ENCODE measurements at places on chromosomes 1 and 21.

- no peak for DNase-seq
Measured at GRCh38 chr1:53811414-53811851, 26.7 kb downstream of the NDC1 start.

- DNase-seq, result no peak
Measured at GRCh38 chr1:220274251-220274855, 2.1 kb upstream of the RAB3GAP2 start.

- DNase-seq, result no peak
Measured at GRCh38 chr1:80036690-80037432, 1030.3 kb upstream of the ADGRL4 start.

- no peak for DNase-seq
Measured at GRCh38 chr1:167819849-167820683, 93.9 kb downstream of the ADCY10 start.

GRCh38 chr1:11000526-11000925 lies 11.9 kb upstream of the TARDBP start:
- no peak for DNase-seq

DNA sequence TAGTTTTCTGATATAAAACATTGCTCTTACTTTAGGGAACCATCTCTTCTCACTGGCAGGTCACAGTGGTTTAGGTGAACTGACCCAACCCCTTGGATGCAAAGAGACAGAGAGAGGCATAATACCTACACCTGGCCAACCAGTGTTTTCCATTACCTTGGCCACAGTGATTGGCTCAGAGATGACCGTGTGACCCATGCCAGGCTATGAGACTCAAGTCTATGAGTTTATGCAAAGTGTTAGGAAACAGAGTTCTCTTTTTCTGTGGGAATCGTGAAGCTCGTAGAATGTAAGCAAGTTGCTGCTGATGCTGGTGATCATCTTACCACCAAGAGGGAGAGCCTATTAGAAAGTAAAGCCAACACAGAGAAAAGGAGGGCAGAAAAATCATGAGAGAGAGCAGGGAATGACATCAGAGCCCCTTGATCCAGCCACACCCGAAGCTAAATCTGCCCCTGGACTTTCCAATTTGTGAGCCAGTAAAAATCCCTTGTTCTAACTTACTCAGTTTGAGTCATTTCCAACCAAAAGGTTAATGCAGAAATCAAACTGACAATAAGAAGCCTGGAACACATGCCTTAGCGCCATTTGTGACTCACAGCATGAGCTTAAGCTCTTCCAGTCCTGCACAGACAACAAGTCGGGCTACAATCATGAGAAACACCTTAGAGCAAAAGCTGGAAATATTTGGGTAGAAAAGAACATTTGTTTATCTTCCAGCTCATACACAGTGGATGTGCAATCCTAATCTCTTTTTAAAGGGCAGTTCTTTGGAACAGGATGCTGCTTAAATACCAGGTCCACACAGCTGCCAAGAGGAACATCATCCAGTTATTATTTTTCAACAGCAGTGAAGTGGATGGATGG lies 81.3 kb upstream of the KAZN start:
- no peak for DNase-seq

GRCh38 chr1:239388159-239388485 lies 1.8 kb downstream of the CHRM3 start:
- no peak for DNase-seq

GRCh38 chr1:182995894-182996293 lies 27.3 kb upstream of the LAMC1 start:
- DNase-seq, result no peak

- no peak for DNase-seq
Measured at GRCh38 chr1:66360285-66360724, 173.6 kb upstream of the SGIP1 start.

DNA sequence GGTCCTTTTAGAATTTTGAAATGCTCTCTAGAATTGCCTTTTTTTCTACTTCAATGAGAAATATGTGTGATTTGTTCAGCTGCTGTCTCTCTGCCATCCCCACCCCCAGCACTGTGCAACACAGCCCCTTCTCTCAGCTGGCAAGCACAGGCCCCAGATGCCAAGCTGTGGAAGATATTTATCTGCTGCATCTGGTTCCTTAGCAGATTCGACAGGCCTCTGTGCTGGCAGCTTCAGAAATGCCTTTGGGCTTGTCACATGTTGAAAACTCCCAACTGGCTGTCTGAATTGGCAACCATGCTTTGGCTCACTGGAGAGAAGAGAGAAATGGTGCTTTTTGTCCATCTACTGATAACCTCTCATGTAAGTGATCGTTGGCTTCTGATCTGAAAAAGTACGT lies 206.7 kb upstream of the C1orf87 start:
- no peak for DNase-seq

DNA sequence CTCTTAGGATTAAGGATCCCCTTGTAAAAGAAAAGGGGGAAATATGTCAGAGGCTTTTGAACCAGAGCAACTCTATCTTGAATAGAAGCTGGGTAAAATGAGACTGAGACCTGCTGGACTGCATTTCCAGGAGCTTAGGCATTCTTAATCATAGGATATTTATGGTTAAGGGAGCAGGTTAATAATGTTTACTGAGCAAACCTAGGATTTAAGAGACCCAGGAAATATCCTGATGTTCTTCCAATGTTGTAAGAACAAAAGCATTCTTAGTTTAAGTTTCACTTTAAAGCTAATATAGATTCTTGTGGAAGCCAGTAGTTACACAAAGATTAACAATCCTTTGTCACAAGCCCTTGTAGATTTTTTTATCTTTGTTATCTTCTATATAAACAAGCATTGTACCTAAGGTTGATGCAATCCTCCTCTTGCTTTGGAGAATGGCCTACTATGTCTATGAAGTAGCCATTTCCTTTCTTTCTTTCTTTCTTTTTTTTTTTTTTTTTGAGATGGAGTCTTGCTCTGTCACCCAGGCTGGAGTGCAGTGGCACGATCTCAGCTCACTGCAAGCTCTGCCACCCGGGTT lies 570.2 kb upstream of the BEND5 start:
- no peak for DNase-seq

DNA sequence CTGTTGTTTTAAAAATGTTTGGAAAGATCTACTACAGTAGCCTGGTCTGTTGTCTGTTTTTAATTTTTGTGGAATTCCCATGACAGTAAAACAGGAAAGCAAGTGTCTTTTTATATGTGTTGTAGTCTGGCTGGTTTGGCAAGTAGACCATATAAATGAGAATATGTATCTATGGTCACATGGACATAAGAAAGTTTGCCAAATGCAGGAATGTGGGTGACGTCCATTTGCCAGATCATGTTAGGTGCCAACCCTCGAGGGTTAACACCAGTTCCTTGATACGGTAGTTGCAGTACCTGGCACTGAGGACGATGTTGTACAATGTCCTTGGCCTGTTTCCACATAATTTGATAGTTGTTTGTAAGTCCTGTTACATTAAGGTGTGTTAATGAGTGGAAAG lies 6.2 kb downstream of the DAP3 start:
- DNase-seq, result no peak

GRCh38 chr1:118339400-118340124 lies 154.5 kb upstream of the SPAG17 start:
- no peak for DNase-seq

- no peak for DNase-seq
Measured at GRCh38 chr1:87299661-87300060, 29.0 kb upstream of the LMO4 start.

- DNase-seq, result no peak
Measured at GRCh38 chr21:31408301-31409088, 64.4 kb upstream of the TIAM1 start.

- DNase-seq, result no peak
Measured at GRCh38 chr1:69834336-69834735, 266.6 kb downstream of the LRRC7 start.

GRCh38 chr1:8157765-8158164 lies 131.7 kb upstream of the ERRFI1 start:
- no peak for DNase-seq

- no peak for DNase-seq
Measured at GRCh38 chr1:220770245-220770913, 16.3 kb upstream of the MTARC1 start.

- no peak for DNase-seq
Measured at GRCh38 chr1:47906527-47907176, 90.5 kb downstream of the TRABD2B start.

- no peak for DNase-seq
Measured at GRCh38 chr1:108141621-108142020, 58.5 kb downstream of the SLC25A24 start.

Measured in naive thymus-derived CD4-positive, alpha-beta T cell (primary cell).